Colonic mucosa (tissue), 4 donors: ENCODE measurements at places on chromosomes 6 and 20. TPM values are rescaled to one million over a fixed set of nuclear protein-coding genes. Genes with fewer than 3 reads are reported as not detected.

KCNK17 gene
- total RNA-seq, result not detected

TRDN gene
- total RNA-seq, result not detected

CGA gene
- total RNA-seq, result not detected

NRN1 gene
- 1.6 TPM for total RNA-seq

SLC22A2 gene
- not detected for total RNA-seq

MUC22 gene
- not detected for total RNA-seq

OLIG3 gene
- not detected for total RNA-seq

DEF6 gene
- 8.1 TPM for total RNA-seq

DNA sequence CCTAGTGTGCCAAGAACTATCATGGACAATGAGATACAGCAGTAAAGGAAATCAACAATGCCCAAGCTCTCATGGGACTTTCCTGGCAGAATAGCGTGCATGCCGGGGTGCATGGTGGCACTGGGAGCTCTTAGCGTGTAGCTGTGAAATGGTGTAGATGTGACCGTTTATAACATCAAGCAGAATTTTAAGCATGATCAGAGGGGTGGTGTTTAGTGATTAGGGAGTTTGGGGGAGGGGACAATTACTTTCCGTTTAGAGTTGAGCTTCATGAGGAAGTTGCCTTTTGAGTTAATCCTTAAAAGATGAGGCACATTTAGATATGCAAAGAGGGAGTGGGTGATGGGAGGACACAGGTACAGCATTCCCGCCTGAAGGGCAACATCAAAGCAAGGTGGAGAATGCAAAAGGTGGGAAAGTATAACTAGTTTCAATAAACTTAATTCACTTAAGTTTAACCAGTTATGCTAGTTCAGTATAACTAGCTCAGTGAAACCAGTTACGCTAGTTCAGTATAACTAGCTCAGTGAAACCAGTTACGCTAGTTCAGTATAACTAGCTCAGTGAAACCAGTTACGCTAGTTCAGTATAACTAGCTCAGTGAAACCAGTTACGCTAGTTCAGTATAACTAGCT, 661.6 kb downstream of the QKI start:
- no peaks in the 10 kb centered on the region for H3K27me3 ChIP-seq
- DNase-seq, result no peak
- H3K36me3 ChIP-seq, result no peaks in the 10 kb centered on the region
- no peaks in the 10 kb centered on the region for H3K4me1 ChIP-seq
- no peak overlapping the region for H3K4me3 ChIP-seq

GRCh38 chr6:154298297-154298696, 58.3 kb downstream of the IPCEF1 start:
- peak overlapping the region; percentile 55 for H3K27ac ChIP-seq
- no peak overlapping the region for H3K4me3 ChIP-seq
- no peaks in the 10 kb centered on the region for H3K36me3 ChIP-seq
- no peak for DNase-seq

DNA sequence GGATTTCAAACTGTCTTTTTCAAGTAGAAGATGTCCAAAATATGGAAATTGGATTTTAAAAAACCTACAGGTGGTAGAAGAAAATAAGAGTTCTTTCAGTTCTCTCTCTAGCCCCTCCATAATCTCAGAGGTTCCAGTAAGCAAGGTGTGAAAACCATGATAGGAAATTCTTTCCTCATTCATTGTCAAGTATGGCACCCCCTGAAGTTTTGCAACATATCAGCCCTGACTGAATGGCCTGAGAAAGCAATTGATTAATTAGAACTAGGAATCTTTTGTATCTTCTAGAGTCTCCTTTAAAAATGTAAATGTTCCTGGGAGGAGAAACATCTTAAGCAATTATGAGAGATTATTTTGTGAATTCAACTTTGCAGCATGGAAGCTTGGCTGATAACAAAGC, 198.7 kb upstream of the STXBP5 start:
- no peak for DNase-seq
- H3K4me3 ChIP-seq, result no peak overlapping the region
- H3K4me1 ChIP-seq, result no peaks in the 10 kb centered on the region
- no peaks in the 10 kb centered on the region for H3K36me3 ChIP-seq
- H3K27me3 ChIP-seq, result no peaks in the 10 kb centered on the region

DNA sequence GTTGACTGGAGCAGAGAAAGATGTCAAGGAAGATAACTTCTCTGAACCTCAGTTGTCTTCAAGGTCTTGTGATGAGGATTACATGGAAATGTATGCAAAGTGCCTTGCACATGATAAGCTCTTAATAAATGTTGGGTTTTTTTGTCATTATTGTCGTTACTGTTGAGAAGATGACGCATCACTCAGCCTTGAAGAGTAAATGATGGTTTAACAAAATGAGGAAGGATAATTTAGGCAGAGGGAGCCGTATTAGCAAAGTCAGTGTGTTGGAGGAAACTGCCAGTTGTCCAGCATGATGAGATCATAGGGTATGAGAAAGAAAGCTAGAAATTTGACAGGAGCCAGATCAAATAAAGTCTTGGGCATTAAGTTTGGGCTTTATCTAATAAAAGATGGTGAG, 8.8 kb upstream of the SUPT3H start:
- no peaks in the 10 kb centered on the region for H3K4me1 ChIP-seq
- no peak overlapping the region for H3K4me3 ChIP-seq
- no peaks in the 10 kb centered on the region for H3K36me3 ChIP-seq
- H3K27ac ChIP-seq, result no peak overlapping the region
- H3K27me3 ChIP-seq, result no peaks in the 10 kb centered on the region

DNA sequence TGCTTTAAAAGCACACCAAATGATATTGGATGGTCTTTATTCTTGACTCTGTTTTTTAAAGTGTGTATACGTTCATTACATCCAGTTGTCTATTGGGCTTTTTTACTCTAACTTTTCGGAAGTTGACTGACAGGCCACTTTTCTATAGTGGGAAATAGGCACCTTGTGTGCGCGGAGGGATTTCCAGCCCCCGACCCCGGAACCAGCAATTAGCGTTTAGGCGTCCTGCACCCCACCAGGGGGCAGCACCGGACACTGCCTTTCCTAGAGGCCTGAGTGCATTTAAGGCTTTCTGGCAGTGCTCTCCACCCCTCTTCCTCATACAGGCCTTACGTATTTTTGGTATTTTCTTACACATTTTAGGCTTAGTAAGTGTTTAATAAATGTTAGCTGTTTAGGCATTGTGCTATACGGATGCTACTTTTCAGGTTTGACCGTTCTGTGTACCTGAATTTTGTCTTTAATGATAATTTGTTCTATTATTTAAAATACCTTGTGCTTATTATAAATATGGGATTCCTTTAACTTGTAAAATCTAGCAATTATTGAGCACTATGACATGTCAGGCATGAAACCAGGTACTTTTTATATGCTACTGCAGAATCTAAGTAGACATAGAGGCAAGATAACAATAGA, 231.8 kb downstream of the BCKDHB start:
- H3K4me3 ChIP-seq, result no peak overlapping the region
- DNase-seq, result peak; percentile 72
- H3K4me1 ChIP-seq, result no peaks in the 10 kb centered on the region
- no peaks in the 10 kb centered on the region for H3K36me3 ChIP-seq
- H3K27me3 ChIP-seq, result no peaks in the 10 kb centered on the region

DNA sequence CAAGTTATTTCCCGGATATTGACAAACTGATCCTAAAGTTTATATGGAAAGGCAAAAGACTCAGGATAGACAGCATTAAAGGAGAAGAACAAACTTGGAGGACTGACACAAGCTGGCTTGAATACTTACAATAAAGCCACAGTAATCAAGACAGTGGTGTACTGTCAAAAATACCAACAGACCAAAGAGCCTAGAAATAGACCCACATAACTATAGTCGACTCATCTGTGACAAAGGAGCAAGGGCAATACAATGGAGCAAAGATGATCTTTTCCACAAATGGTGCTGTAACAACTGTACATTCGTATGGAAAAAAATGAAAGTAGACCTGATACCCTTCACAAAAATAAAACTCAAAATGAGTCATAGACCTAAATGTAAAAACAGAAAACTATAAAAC, 46.0 kb downstream of the ABHD12 start:
- no peaks in the 10 kb centered on the region for H3K4me1 ChIP-seq
- H3K36me3 ChIP-seq, result no peaks in the 10 kb centered on the region
- DNase-seq, result no peak
- no peak overlapping the region for H3K4me3 ChIP-seq
- H3K27ac ChIP-seq, result no peak overlapping the region
- no peaks in the 10 kb centered on the region for H3K27me3 ChIP-seq

DNA sequence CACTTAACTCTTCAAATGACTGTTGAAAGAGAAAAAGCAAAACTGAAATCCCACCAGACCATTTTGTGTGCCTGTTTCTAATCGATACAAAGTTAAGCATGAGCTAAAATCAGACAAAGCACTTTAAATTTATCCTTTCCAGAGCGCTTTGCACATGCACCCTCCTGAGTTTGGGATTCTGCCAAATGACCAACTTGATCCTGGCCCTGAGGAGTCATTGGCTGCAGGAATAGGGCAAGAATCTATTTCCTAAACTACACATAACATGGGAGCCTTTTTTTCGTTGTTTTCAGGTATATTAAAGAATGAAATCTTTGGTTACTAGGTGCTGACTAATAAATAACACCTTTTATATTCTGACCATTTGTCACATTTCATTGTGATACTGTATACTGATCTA, 23.8 kb upstream of the MTHFD1L start:
- no peaks in the 10 kb centered on the region for H3K36me3 ChIP-seq
- no peaks in the 10 kb centered on the region for H3K27me3 ChIP-seq
- no peak overlapping the region for H3K27ac ChIP-seq

- H3K27ac ChIP-seq, result no peak overlapping the region
- H3K27me3 ChIP-seq, result no peaks in the 10 kb centered on the region
- no peak overlapping the region for H3K4me3 ChIP-seq
Observed at GRCh38 chr6:160093946-160094345, 27.7 kb upstream of the SLC22A1 start.

DNA sequence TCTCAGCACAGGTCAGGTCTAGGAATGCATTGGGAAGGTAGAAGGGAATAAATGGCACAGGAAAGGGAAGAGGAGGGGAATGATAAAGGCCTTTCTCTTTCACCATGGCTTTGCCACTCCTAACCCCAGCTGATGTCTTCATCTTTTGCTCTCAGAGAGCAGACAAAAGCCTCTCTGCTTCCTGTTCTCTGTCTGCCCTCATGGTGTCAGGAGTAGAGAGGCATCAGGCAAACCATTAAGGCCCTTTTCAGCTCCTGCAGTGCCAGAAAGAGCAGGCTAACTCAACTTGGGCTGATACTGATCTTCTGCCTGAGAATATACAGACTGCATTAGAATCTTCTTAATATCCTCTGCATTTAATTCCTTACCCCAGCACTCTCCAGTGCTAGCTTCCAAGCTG, 48.0 kb upstream of the STXBP5 start:
- no peak for DNase-seq
- H3K27me3 ChIP-seq, result no peaks in the 10 kb centered on the region
- no peaks in the 10 kb centered on the region for H3K36me3 ChIP-seq

DNA sequence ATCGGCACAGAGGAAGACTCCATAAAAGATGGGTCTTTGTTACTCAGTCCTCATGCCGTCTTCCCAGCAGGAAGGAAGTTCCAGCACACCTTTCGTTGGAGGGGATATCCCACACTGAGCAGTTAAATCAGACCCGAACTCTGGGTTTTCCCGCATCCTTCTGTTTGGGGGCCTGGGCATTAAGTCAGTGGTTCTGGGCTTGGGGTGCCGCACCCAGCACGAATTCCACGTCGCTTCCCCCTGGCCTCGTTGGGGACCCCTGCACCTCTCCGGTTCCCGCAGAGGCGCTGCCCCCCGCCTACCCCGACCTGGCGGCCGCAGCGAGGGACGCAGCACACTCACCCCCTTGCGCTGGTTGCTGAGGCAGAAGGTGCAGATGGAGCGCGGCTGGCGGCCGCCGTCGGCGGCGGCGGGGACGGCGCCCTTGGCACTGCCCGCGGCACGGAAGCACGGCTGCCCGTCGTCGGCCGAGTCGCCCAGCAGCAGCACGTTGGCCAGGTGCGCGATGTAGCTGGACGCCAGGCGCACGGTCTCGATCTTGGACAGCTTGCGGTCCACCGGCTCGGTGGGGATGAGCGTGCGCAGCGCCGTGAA, 641 bp downstream of the TCF15 start:
- no peak overlapping the region for H3K27ac ChIP-seq
- no peaks in the 10 kb centered on the region for H3K36me3 ChIP-seq
- DNase-seq, result no peak
- H3K4me1 ChIP-seq, result no peaks in the 10 kb centered on the region
- H3K27me3 ChIP-seq, result peaks cover 34% of the 10 kb centered on the region

DNA sequence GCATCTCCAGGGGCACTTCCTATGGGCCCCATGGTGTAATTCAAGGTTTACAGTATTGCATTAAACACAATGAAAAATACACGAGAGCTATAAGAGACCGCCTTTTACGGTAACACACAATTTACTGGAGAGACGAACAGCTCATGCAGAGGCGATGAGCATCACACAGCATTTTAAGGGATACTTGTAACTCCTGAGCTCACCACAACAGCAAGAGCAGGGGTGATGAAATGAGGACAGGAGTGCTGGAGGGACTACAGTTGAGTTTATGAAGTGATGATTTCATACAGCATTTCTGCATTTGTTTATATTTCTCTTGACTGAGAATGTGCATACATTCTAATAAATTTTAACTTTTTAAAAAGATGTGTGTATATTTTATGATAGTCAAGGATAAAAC, 113.9 kb downstream of the WDR27 start:
- H3K27ac ChIP-seq, result no peak overlapping the region
- no peaks in the 10 kb centered on the region for H3K4me1 ChIP-seq
- no peak for DNase-seq
- no peak overlapping the region for H3K4me3 ChIP-seq
- no peaks in the 10 kb centered on the region for H3K36me3 ChIP-seq

DNA sequence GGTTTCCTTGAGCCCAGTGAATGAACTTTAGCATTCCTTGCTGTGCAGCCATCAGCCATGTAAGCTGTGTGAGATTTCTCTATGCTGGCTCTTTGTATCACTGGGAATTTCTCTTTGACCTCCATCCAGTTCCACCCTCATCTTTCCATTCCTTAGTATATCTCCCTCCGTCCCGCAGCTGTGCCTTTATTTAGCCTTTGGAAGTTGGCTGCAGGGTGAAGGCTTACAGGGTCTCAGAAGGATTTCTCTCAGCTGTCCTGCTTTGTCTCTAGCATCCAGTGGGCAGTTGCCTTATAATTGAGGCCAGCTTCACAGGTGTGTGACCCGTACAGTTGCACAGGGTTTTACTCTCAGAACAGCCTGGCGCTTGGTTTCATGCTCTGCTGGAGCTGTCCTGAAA, 144.3 kb downstream of the PXDC1 start:
- H3K4me3 ChIP-seq, result no peak overlapping the region
- no peaks in the 10 kb centered on the region for H3K4me1 ChIP-seq
- DNase-seq, result no peak
- H3K36me3 ChIP-seq, result no peaks in the 10 kb centered on the region

DNA sequence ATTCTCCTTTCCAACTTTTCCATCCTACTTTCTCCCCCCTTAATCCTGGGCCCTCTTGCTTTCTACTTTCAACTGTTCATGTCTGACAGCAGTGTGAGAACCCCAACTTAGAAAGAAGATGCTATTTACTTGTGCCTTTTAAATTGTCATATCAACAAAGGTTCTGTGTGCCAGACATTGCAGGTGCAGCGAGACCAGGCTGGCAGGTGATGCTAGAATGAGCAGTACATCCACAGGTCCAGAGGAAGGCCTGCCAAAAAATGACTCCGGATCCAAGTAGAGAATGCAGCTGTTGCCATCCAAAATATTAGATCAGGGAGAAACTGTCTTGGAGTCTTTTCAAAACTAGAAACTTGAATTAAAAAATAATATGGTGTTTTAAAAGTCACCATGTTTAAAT, 510.5 kb downstream of the LMBRD1 start:
- H3K36me3 ChIP-seq, result no peaks in the 10 kb centered on the region
- no peak overlapping the region for H3K4me3 ChIP-seq
- no peaks in the 10 kb centered on the region for H3K4me1 ChIP-seq
- no peak for DNase-seq
- H3K27ac ChIP-seq, result no peak overlapping the region

- DNase-seq, result no peak
- no peak overlapping the region for H3K27ac ChIP-seq
- no peaks in the 10 kb centered on the region for H3K36me3 ChIP-seq
Observed at GRCh38 chr6:3458706-3459421, 2.0 kb upstream of the SLC22A23 start.
